ENCODE measurements at places on chromosomes 3 and 15.

GRCh38 chr3:119236756-119237155 is 3.9 kb downstream of the B4GALT4 start:
- no peak for DNase-seq

- DNase-seq, result peak; percentile 39
Measured at GRCh38 chr3:149781211-149781610, 11.1 kb downstream of the ANKUB1 start.

- DNase-seq, result no peak
Measured at GRCh38 chr3:153252963-153253362, 90.9 kb downstream of the RAP2B start.

DNA sequence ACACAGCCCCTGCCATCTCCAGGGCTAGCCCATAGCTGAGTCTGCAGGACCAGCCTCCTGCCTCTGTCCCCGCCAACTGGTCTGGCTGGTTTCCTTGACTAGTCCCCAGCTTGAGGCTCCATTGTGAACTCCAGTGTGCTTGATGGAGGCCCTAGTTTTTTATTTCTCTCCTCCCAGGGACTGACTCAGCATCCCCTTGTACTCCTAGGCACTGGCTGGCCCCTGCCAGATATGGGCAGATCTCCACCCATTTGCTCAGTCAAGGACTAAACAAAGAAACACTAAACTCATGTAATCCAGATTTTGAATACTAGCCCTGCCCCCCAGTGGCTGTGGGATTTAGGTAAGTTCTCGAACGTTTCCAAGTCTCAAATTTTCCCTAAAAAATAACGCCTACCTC is 415.4 kb upstream of the RORA start:
- no peak for DNase-seq

- peak; percentile 63 for DNase-seq
Measured at GRCh38 chr15:68418611-68419161, 13.3 kb downstream of the ITGA11 start.

GRCh38 chr3:18428036-18428435 is 2.9 kb upstream of the SATB1 start:
- DNase-seq, result no peak

- peak; percentile 39 for DNase-seq
Measured at GRCh38 chr15:62391641-62392262, 226.7 kb upstream of the C2CD4B start.

DNA sequence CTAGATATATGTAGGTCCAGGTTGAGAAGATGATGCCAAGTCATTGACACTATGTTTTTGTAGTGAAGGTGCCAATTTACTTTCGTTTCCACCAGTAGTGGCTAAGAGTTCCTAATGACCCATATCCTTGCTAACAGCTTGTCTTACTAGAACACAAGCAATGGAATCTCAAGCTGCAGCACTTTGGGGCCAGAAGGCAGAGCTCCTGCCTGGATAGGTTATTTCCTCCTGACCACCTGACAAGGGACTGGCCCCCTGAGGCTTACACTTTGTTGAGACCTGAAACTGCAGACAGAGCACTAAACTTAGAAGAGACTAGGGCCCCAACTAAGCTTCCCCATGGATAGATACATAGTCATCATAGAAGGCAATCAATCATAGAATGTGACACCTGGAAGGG is 11.7 kb downstream of the ONECUT1 start:
- DNase-seq, result no peak

- no peak for DNase-seq
Measured at GRCh38 chr3:177946497-177946896, 589.7 kb upstream of the KCNMB2 start.

GRCh38 chr3:157098121-157098822 is 61.7 kb downstream of the CCNL1 start:
- no peak for DNase-seq

DNA sequence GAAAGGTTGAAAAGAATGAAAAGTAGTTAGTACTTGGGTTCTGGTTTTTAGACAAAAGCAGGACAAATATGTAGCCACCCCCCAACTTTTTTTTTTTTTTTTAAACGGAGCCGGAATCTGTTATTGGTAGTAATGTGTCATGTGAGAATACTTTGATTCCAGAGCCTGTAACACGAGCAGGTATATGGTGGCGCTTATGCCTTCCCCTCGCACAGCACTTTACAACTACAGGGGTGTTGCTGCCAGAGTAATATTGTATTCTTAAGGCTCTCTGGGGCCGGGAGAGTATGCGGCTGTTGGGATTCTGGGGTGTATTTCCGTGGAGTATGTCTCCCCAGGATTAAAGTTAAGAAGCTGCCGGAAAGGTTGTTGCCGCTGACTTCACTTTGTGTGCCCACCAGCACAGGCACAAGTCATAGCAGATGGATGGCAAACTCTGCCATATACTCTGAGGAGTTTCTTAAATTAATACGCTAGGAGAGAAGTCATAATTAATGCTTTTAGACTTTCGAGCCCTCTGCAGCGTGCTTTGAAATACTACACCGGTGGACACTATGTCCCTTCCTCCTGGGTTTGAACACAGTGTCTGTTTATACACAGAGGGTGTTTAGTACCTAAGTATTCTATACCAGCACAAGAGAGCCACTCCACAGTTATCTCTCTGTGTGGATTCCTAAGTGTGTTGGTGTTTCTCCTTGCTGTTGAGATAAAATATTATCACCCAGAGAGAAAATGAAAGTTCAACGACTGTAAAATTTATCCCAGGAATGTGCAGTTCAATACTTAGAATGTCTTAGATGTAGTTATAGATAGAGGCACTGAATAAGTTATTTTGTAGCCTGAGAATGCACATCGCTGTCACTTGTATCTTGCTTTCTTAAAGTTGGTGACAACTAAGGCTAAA is 1.4 kb downstream of the MBNL1 start:
- peak; percentile 85 for DNase-seq

Measured in dermis microvascular lymphatic vessel endothelial cell (primary cell).